Effector CD8-positive, alpha-beta T cell (primary cell): ENCODE measurements at places on chromosomes 12 and 14.

DNA sequence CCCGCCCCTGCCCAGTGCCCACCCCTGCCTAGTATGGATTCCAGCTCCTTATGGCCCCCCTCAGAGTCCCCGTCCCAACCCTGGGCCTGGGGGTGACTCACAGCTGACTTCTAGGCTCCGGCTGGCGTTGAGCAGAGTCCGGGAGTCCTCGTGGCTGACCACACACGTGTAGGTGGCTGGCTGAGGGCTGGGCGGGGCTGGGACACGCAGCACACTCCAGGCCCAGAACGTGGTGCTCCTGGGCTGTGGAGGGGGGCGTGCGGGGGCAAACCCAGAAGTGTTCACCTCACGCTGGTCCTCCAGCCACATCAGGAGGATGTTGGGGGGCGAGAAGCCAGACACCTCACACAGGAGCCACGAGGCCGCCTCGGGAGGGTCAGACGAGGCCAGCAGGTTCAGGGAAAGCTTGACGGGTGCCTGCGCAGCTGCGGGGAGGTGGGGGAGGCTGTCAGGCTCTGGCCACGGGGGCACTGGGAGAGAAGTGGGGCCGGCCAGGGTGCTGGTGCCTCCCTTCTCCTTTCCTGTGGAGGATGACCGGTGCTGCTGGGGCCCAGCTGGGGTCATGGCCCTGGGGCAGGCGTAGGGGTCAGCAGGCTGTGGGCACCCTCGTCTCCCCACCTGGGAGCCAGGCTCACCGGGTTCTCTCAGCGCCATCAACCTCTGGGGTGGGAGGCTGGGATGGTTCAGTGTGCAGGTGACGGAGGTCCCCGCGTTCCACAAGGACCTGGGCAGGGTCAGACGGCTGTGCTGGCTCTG is 314.1 kb downstream of the TMEM121 start:
- no peak for DNase-seq

DNA sequence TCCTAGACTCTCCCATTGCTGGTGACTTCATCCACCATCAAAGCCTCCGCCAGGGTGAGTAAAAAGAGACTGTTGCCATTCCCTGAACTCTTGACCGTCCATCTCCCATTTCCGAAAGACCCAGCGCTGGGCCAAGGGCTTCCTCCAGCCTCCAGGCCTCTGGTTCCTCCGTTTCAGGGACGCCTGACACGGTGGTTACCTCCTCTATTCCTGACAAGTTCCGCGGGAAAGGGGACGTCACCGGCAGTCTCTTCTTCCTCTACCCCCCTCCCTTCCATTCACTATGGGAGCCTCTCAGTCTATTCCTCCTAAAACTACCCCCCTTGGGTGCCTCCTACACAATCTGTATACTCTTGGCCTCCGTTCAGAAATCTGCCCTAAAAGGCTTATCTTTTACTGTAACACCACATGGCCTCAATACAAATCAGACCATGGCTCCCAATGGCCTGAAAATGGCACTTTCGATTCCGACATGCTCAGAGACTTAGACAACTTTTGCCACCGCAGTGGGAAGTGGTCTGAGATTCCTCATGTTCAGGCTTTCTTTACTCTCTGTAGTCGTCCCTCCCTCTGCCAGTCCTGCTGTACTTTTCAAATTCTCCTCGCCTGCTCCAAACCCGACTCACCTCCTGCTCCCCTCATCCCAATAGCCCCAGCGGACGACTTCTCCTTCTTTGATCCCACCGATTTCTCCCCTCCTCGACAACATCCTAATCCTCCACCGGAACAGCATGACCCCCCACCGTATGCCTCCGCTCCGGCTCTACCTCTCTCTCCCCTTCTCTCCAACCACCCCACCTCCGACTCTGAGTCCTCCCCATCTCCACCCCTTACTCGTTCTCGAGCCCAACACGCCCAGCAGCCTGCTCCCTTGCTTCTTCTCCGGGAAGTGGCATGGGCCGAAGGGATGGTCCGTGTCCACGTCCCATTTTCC is 70.4 kb downstream of the MOK start:
- no peak for DNase-seq

DNA sequence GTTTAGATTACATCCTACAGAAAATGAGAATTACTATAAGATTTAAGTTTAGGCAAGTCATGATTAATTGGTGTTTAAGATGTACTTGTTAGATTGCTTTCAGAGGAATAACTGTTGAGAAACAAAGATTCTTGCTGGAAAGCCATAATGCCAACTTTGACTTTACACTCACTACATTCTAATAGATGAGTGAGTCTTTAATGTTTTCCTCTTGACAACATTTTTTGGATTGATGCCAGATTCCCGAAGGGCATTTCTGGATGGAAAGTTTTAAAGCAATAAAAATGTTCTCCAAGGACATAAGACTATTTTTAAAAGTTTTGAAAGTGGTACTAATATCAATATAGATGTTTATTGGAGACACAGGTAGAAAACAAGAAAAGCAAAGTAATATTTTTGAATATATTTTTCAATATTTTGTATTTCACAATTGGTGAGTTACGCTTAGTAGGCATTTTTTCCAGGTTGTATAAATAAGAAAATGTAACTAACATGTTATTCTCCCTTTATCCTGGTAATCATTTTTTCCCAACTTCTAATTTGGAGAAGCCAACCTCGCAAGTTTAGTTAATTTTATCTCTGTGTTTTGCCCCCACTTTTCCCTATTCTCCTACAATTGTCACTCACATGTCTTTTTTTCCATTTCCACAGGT is 307.3 kb downstream of the CEP128 start:
- no peak for DNase-seq

DNA sequence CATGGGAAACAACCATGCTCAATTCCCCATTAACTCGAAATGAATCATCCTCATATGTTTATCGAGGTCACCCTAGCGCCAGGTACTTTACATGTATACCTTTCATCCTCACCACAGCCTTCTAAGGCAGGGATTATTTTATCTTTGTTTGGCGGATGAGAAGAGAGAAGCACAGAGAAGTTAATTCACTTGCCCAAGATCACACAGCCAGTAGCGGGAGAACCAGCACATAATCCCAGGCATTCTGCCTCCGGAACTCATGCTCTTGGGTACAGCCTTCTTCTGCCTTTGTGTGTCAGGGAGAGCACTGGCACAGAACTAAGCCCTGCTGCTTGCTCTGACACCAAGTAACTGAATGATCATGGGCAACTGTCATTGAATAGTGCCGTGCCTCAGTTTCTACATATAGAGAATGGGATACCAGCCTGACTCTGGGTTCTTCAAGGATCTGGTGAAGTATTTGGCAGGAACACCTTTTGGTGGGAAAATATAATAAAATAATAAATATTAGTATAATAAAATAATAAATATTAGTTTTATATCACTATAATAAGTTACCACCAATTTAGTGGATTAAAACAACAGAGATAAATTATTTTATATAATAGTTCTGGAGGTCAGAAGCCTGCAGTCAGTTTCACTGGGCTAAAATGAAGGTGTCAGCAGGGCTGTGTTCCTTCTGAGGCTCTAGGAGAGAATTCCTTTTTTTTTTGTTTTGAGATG is 220.9 kb downstream of the AACS start:
- DNase-seq: no peak

DNA sequence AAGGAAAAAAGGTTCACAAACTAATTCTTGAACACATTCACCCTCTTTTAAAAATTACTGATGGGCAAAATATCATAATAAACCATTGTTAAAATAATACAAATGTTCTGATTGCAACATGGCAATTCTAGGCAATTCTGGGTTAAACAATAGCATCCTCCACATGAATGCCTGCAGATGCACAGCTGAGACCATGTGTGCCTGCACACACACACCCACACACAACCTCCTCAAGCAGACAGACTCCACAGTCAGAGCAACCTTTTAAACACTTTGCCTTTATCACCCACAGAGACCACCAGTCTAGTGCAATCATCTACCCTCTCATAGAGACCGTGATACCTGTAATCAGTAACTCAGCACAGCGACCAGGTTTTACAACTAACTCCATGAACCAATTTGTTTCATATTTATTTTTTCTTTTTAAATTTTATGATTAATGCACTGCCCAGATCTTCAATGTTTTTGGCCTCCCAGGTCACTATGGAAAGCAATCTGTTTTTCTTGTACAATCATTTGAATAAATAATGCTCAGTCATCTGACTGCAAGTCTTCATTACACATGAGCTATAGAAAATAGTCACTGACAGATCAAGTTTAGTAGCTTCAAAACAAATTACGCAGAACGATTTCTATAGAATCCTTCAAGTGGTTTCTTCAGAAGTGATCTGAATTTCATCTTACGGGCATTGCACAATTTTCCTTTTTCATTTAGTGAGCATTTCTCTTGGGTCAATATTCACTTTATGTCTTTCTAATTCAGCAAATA is 105.8 kb downstream of the PRKD1 start:
- no peak for DNase-seq

GRCh38 chr12:116152268-116152667 is 125.2 kb downstream of the MED13L start:
- DNase-seq: no peak

- DNase-seq: no peak
These were observed 24.5 kb downstream of the SLC16A7 start for GRCh38 chr12:59620326-59620725.

DNA sequence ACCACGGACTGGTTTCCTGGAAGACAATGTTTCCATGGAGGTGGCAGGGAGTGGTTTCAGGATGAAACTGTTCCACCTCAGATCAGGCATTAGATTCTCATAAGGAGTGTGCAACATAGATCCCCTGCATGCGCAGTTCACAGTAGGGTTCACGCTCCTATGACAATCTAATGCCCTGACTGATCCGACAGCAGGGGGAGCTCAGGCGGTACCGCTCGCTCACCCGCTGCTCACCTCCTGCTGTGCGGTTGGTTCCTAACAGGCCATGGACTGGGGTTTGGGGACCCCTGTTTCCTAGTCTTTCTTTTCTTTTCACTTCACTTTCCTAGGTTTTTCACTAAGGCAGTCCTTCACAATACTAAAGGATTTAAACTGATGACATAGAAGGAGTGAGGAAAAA is 39.6 kb downstream of the GUCY2C start:
- no peak for DNase-seq

GRCh38 chr12:4011597-4011996 is 138.4 kb upstream of the PARP11 start:
- DNase-seq: no peak

DNA sequence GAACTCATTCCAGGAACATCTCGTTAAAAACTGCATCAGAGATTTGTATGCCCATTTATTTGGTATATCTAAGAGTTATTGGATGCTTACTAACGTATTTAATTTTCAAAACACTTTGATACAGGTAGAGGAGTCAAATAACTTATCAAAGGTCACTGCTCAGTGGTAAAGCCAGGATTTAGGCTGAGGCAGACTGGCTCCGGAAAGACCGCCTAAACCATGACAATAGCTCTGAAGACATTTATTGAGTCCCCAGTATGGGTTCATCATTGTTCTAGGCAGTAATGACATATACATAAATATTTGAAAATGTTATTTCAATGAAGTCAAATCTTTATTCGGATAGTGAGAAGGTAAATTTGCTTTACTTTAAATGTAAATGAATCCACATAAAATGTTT is 30.3 kb downstream of the WBP11 start:
- DNase-seq: no peak

DNA sequence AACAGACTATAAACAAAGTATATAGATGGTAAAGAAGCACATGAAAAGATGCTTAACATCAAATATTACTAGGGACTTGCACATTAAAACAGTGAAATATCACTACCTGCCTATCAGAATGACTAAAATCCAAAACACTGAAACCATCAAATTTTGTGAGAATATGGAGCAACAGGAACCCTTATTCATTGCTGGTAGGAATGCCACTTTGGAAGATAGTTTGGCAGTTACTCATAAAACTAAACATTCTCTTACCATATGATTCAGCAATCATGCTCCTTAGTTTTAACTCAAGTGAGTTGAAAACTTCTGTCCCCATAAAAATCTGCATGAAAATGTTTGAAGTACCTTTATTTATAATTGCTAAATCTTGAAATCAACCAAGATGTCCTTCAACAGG is 297.6 kb downstream of the DAD1 start:
- DNase-seq: no peak

DNA sequence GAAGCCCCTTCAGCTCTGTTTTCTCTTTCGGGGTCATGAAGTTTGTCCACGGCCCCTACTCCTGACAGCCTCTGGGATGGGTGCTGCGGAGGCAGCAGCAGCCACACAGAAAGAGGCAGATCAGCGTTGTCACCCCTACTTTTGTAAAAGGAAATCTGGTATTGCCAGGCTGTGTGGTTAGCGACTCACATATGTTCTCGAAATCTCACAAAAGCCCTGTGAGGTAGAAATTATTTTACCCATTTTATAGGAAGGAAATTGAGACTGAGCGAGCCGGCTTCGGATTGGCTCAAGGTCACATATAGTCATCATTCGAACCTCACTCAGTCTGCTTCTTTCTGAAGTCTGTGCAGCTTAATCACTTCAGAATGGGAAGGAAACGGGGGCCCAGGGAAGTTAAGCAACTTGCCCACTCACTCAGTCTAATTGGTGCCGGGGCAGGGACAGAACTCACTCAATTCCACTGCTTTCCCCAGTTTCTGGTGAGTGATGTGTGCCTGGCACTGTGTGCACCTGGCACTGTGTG is 1.1 kb upstream of the CKAP4 start:
- no peak for DNase-seq

GRCh38 chr12:62694116-62694515 is 227.5 kb downstream of the MON2 start:
- no peak for DNase-seq

DNA sequence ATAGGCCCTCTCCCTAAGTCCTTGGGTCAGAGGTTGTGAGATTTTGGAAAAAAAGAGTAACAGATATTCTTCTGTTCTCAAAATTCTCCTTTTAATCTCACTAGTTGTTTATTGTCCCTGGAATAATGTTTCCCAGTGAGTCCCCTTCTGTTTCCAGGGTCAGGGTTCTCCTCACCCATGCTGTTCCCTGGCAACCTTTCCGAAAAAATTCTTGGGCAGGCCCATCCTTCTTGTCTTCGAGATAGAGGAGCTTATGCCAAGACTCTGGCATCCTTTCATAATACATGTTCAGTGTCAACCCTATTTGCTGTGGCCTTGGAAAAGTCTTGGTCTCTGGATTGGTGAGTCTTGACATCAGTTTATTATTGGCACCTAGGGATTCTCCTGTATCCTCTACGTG is 212.4 kb upstream of the FAR2 start:
- DNase-seq: no peak
